Stimulated activated CD8-positive, alpha-beta memory T cell treated with anti-CD3 and anti-CD28 coated beads, Interleukin-2, amount 100 ng/mL, for 48 hours (primary cell): ENCODE measurements at places on chromosomes 2 and 18.

DNA sequence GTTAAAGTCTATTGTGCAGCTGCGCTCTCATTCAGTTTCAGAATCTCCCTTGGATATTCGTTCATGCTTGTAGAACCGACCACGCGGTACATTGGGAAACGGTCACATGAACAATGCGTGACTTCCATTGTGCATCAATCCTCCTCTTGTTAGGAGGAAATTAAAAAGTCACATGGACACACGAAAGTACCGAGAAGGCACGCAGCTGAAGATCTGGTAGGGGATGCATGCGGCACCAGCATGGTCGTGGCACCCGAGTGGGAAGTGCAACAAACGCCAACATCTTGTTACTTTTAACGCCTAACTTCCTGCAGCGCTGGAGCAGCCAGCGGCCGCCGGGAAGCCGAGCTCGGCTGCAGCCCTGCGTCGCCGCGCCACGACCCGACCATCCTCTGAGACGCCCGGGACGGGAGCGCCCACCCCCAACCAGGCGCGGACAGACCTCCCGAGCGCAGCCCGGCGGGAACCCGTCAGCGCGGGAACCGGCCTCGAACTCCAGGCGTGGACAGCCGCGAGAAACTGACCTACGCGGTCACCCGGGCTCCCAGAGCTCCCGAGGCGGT is 412 bp downstream of the OSBPL1A start:
- DNase-seq: no peak

DNA sequence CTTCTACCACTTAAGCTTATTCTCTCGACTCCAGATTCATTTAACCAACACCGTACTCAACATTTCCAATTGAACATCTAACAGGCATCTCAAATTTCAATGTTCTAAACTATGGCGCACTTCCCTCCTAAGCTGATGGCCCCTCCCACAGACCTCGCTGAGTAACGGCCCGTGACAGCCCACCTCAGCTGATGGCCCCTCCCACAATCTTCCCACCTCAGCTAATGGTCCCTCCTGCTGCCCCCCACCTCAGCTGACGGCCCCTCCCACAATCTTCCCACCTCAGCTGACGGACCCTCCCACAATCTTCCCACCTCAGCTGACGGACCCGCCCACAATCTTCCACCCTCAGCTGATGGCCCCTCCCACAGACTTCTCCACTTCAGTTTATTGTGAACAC is 57.1 kb upstream of the TSPYL6 start:
- DNase-seq: no peak

GRCh38 chr2:152418688-152419087 is 83.7 kb downstream of the FMNL2 start:
- no peak for DNase-seq

- DNase-seq: no peak
Observed at GRCh38 chr2:108324531-108325255, 36.0 kb downstream of the SULT1C2 start.

- no peak for DNase-seq
Observed at GRCh38 chr2:46471697-46472096, 7.7 kb upstream of the TMEM247 start.

DNA sequence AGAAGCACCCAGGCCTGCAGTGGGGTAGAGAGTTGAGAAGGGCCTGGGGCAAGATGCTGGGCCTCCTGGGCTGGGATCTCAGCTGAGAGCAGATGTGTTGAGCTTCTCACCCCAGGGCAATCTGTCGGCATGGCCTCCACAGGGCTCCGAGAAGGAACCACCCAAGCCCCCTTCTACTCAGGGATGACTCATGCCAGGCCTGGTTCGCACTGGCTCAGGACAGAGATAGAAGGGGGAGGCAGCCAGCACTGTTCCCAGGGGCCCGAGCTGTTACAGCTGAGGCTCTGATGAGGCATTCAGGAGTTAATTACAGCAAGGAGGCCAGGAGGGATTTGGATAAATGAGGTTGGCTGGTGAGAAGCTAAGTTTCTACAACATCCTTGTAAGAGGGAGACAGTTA is 62.5 kb downstream of the CENPO start:
- no peak for DNase-seq

GRCh38 chr2:69466728-69467127 is 29.5 kb upstream of the NFU1 start:
- DNase-seq: no peak

GRCh38 chr18:7904529-7904928 is 337.4 kb downstream of the PTPRM start:
- no peak for DNase-seq

DNA sequence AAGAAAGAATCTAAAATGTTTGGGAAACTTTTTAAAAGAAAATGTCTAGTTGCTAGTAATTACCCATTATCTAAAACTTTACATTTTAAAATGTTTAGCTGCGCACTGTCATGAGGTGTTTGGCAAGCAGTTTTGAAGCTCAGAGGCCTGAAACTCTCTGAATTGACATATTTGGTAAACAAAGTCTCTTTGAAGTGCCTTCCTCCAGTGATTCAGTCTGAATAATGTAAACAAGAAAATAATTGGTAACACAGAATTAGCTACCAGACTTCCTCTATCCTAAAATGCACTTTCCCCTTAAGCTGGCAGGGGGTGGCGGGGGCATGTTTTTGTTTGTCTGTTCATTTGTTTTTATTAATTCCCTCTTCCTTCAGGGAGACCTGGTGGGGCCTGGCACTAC is 61.4 kb downstream of the WDR75 start:
- DNase-seq: no peak

DNA sequence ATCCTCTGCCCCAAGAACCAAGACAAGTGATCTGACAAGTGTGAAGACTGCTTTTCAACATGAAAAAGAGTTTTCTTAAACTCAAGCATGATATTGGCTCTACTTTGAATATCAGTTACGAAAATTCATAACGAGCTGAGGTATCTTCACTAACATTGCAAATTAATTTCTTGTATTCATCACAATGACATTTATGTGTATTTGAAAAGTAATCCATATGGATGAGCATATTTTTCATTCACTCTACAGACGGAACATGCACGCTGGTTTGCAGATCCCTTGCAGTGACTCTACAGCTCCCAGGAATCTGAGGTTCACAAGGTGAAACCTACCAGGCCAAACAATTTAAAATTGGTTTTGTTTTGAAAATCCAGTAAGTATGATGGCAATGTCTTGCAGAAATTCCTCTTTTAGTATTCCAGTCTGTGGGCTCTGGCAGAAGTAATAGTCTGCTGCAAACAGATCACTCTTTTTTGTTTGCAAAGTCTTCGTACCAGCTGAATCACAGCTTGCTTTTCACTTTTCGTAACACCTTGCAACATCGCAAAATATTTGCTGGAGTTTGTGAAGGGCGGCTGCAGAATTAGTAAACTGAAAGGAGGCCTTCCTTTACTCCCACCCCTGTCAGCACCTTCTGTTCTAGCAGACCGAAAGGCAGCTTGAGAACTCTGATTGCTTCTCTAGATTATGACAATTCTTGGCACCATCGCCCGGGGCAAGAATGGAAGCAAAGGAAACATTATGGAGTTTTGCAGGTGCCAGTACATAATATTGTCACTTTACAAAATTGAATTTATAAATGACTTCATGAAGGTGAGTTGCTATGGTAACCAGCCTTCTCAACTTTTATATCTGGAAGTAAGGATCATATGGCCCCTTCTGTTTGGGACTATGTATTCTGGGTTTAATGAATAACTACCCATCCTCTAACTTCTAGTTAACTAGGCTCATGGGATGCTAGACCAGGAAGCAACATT is 168.7 kb downstream of the TMEM247 start:
- no peak for DNase-seq

- DNase-seq: peak; percentile 23
Observed at GRCh38 chr2:232230560-232230959, 148.0 kb upstream of the ALPP start.

GRCh38 chr2:187853381-187853791 is 299.2 kb upstream of the TFPI start:
- no peak for DNase-seq

DNA sequence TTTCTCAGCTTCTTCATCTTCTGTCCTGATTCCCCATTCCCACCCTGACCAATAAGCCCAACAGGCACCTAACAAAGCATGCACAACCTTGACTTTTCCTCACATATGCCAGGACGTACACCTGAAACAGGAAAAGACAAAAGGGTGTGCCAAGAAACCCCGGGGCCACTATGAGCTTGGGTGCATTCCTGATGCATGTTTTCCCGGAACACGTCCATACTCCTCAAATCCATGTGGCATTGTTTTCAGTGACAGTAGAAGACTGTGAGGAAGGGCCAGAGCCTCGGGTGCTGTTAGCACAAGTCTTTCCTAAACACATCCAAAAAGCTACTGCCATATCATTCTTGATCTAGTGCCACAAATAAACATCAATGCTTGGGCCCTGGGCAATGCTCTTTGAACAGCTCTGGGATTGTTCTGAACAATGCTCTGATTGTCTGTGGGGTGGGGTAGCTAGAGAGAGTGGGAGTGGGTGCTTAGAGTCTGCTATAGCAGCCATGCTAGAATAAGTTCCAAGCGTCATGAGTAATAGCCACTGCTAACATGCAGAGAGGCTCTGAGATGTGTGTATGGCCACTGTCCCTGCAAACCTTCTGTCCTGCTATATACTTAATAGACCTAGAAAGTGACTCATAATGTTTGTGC is 181.7 kb upstream of the CRIM1 start:
- no peak for DNase-seq

GRCh38 chr2:197919487-197919886 is 115.1 kb downstream of the PLCL1 start:
- DNase-seq: no peak

- DNase-seq: no peak
Observed at GRCh38 chr2:240604291-240604938, 17.9 kb downstream of the CAPN10 start.

DNA sequence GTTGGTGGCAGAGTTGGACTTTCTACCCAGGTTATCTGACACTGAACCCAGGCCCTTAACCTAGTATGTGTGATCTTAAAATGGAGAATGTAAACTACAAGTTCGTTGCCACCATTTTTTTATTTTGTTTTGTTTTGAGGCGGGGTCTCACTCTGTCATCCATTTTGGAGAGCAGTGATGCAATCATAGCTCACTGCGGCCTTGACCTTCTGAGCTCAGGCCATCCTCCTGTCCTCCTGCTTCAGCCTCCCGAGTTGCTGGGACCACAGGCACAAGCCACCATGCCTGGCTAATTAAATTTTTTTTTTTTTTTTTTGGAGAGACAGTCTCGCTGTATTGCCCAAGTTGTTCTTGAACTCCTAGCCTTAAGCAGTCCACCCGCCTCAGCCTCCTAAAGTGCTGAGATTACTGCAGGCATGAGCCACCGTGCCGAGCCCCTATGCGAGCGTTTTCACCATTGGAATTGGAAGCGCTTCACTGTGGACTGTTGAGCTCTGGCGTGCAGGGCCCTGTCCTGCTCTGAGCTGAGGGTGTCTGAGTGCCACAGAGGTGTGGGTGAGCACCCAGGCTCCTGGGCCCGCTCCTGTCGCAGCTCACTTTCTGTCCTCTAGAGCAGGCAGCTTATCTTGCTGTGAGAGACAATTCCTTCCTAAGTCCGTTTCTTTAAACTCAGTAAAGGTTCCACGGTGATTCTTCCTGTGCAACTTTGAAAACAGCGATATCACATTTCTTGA is 186.9 kb downstream of the LDLRAD4 start:
- no peak for DNase-seq

DNA sequence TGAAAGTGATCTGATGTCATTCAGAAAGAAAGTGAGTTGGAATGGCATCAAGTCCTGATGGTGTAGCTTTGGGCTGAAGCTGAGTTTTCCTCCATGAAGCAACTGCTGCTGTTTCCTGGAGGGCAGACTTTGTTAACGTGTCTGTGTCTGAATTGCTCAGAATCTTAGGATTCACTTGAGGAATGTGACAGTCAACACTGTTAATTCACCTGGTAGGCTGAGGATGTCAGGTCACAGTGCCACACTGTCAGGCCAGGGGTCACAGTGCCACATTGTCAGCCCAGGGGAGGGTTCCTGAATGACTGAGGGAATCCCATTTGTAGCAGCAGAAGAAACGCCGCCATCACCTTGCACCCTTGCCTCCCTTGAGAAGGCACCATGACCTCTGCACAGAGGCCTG is 39.4 kb downstream of the LYPD6B start:
- no peak for DNase-seq

DNA sequence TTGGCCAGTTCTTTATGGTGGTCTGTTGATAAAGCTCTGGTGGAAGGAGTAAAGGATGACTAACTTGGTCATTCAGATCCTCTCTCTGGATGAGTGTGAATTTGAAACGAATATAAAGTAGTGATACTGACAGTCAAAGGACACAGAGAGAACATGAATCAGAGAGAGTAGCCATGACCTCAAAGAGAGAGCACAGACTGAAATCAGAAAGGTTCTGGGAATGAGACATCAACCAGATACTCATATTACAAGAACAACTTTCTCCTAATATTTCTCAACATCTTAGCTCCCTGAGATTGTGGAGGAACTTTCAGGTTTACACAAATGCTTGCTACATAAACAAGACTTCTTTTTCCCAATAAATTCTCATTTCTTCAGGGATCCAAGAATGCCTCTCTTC is 849.1 kb upstream of the CHAC2 start:
- no peak for DNase-seq

- DNase-seq: no peak
Observed at GRCh38 chr2:223262946-223263345, 211.0 kb downstream of the KCNE4 start.

- DNase-seq: no peak
Observed at GRCh38 chr2:23801396-23801795, 125.5 kb downstream of the ATAD2B start.

DNA sequence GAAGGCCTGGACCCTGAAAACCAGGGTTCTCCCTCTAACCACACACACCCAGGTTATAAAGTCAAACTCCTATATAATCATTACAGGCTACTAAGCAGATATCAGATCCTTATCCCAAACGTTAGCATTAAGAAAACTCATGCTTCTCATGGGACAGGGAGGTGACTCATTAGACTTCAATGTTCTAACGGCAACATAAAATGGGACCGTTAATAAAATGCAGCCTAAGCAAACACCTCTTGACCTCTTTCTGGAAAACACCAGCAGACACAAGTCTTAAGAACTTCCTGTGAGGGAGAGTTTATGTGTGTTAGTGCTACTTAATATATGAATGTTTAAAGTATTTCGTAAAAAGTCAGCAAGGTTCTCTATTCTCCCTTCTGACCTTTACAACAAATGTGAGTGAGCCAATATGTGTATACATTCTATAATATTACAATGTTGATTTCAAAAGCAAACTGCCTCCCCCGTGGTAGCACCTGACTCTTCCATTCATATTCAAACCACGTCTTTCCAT is 31.7 kb downstream of the LPIN2 start:
- no peak for DNase-seq

GRCh38 chr18:58046794-58047555 is 2.9 kb downstream of the NEDD4L start:
- no peak for DNase-seq

- no peak for DNase-seq
Observed at GRCh38 chr2:190698895-190699294, 50.0 kb downstream of the NAB1 start.
